Purkinje cell (primary cell): ENCODE measurements at places on chromosomes 3 and 15. TPM values are rescaled to one million over a fixed set of nuclear protein-coding genes. Genes with fewer than 3 reads are reported as not detected.

The OXTR gene
- 2.4 and 3.7 TPM in 2 replicates for polyA plus RNA-seq

The TIMP4 gene
- 21.4 and 31.7 TPM in 2 replicates for polyA plus RNA-seq

The TRH gene
- 0.40 TPM in 1 of 2 replicates, not detected in the other for polyA plus RNA-seq

The PPP2R3A gene
- polyA plus RNA-seq: 3.9 and 7.0 TPM in 2 replicates

The MESP2 gene
- polyA plus RNA-seq: not detected in 2 replicates

The CLDN16 gene
- polyA plus RNA-seq: not detected in 2 replicates

The TMCO5A gene
- not detected in 2 replicates for polyA plus RNA-seq

The PHC3 gene
- polyA plus RNA-seq: 33.4 and 37.2 TPM in 2 replicates

The TERC gene
- polyA plus RNA-seq: not detected in 2 replicates

The GRIP2 gene
- 0.36 and 1.6 TPM in 2 replicates for polyA plus RNA-seq

The MB21D2 gene
- polyA plus RNA-seq: 13.3 and 15.9 TPM in 2 replicates

The GOLGA6B gene
- not detected in 2 replicates for polyA plus RNA-seq

The GABRA5 gene
- 0.42 and 27.8 TPM in 2 replicates for polyA plus RNA-seq
